ENCODE measurements at places on chromosomes 7 and 10.

DNA sequence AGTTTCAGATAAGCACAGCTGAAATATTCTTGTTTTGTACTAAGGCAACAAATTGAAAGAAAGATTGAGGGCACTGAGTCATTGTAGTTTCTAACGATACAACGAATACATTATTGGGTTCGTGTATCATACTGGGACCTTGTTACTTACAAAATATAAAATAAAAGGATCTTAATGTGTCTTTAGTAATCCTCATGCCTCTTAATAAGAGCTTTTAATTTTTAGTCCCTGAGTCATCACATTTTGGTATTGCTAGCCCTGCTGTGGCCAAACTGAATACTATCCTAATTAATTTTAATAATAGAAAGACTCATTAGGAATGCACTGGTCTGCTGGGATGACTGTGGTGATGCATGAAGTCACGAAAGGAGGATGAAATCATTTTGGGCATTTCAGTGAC lies 309.7 kb downstream of the EXOC4 start:
- DNase-seq, result no peak

GRCh38 chr10:20890009-20890408 lies 7.1 kb downstream of the NEBL start:
- no peak for DNase-seq

DNA sequence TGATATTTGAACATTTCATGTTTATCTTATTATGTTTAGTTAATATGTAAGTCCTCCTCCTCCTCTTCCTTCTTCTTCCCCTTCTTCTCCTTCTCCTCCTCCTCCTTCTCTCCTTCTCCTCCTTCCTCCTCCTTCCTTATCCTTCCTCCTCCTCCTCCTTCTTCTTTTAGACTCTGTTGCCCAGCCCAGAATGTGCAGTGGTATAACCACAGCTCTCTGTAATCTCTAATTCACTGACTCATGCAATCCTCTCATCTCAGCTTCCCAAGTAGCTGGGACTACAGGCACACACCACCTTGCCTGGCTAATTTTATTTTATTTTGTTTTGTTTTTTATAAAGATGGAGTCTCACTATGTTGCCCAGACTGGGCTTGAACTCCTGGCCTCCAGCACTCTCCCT lies 83.4 kb upstream of the ODAD2 start:
- DNase-seq, result no peak

DNA sequence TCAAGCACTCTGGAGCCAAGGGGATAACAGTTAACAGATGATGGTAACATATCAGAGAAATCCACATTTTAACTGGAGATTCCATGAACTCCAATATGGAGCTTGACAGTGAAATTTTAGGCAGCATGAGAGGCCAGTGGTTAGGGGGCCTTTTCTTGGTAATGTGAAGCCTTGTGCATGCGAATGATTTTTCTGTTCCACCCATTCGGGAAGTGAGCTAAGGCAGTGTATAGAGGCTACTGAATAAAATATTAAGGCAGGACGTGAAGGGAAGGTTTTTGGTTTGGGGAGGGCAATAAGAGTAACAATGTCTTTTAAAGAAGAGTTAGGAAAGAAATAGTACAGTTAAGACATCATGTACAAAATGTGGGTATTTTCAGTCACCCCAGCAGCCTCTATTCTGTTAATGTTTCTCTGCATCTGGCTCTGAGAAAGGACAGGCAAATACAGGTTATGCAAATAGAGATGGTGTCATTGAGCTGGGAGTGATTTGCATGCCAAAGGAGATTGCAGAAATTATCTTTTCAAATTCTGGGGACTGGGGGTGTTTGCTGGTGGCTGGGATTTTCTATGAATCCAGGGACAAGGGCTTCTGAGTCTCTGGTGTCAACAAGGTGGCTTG lies 6.8 kb upstream of the TAS2R60 start:
- DNase-seq, result no peak

GRCh38 chr7:17307969-17308648 lies 9.7 kb downstream of the AHR start:
- no peak for DNase-seq

GRCh38 chr7:26485367-26485934 lies 193.8 kb downstream of the SNX10 start:
- no peak for DNase-seq

DNA sequence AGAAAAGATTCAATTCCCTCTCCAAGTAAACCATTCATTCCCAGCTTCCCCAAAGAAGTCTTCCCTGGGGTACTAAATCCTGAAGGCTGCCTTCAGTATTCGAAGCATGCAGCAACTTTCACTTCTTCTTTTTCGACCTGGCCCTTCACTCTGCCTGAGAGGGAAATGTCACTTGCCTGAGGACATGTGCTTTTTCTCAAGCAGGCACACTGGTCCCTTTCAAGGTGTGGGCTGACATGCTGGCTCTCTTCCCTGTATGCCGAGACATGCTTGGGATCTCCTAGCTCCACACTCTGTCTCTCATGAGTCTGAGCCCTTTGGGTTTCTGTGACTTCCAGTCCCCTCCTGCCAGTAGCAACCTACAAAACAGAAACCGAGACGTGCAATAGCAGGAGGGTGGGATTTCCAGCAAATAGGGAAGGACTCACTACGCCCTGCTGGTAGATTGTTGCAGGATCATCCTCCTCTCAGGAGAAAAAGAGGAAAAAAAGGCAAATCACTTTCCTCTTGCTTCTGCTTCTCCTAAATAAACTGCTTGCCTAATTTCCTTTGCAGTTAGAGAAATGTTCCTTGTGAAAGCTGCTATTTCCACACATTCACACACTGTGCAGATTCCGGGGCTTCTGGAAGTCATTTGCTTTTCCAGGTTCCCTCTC lies 33.5 kb downstream of the FIGNL1 start:
- no peak for DNase-seq

- no peak for DNase-seq
These were observed 60.2 kb upstream of the MKRN1 start for GRCh38 chr7:140539461-140539860.

- DNase-seq, result no peak
These were observed 39.0 kb downstream of the SEMA3C start for GRCh38 chr7:80879849-80880248.

DNA sequence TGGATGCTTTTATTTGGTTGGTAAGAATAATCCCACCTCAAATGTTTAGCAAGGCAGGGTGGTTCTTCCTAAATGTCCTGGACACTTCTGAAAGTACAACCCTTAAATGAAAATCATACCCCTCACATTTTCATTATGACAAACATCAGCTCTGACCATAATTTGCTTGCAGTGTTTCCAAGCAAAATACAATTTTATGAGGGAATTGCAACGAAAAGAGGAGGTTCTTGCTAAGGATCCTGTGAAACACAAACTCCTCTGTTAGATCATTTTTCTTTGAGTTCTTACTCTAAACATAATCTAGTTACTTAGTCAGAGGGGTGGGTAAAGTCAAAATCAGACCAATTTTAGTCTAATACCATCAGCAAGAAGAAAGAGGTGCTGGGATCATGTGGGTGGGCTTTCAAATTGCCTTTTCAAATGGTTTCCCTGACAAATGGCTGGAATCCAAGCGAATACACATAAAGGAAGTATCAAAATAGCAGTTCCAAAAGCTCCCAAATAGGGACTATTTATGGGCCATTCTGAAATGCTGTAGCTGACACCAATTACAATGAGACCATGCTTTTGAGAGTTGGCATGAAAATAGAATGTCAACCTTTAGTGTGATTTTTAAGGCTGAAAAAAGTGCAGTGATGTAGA lies 164.9 kb upstream of the INHBA start:
- DNase-seq, result no peak

- no peak for DNase-seq
These were observed 80.9 kb downstream of the LRMDA start for GRCh38 chr10:75512203-75512933.

DNA sequence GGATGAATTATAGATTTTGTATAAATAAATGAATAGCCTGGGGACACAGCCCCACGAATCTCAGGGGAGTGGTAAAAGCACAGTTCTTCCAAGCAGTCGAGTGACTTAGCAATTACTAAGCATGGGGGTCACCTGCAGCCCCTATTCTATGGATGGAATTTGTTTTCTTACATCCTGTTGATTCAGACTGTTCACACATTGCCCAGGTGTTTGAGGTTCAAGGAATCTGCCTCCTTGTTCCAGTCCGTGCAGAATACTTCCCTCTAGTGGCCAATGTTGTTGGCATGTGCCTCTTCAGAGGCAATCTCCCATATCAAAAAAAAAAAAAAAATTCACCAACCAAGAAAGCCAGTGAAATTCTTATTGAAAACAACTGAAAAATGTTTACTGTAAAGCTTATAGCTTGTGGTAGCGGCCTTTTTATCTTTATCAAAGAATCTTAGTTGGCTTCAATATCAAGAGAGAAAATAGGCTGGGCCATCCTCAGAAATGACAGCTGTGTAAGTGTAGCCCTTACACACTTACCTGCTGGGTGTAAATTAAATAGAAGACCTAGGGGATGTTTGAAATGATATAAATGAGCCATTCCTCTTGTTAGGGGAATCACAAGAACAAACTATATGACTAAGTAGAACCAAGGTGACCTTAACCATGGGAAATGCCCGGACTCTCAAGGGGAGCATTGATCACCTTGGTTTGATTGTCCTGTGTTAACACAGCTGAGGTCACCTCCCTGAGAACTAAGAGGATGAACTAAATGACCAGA lies 7.8 kb downstream of the LIPM start:
- no peak for DNase-seq

DNA sequence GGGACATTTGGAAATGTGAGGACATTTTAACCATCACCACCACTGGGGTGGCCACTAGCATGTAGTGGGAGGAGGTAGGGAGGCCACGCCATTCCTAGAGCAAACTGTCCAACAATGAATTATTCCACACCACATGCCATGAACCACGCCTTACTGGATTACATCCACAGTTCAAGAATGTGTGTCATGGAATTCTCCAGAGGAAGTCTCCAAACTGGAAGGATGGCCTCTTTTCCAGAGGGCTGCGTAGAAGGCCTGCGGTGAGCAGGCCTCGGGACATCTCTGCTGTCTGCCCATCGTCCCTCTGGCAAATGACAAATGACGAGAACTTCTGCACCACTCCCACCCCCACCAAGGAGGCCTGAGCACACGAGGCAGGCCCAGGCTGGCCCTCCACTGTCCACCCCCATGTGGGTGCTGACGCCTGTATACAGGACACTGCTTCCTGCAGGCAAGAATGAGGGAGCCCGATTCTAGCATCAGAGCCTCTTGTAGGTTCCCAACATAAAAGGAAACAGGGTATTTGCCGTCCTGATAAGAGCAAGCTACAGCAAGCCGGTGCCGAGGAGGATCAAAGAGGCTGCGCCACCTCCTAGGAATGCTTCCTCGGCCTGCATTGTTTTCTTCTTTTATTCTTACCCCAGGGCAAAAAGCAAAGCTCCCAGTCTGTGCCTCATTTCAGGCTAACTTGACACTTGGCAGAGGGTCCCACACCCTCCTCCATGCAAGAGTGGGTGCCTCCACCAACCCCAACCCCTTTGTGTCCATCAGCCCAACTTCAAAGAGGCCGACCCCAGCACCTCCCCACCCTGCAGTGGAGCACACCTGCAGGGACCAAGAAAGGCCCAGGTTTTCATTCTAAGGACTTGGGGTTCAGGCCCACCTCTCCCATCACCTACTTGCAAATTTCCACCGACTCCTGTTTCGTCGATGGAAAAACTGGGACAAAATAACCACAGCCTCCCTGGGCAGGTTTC lies 23.9 kb downstream of the TNS3 start:
- DNase-seq, result no peak

DNA sequence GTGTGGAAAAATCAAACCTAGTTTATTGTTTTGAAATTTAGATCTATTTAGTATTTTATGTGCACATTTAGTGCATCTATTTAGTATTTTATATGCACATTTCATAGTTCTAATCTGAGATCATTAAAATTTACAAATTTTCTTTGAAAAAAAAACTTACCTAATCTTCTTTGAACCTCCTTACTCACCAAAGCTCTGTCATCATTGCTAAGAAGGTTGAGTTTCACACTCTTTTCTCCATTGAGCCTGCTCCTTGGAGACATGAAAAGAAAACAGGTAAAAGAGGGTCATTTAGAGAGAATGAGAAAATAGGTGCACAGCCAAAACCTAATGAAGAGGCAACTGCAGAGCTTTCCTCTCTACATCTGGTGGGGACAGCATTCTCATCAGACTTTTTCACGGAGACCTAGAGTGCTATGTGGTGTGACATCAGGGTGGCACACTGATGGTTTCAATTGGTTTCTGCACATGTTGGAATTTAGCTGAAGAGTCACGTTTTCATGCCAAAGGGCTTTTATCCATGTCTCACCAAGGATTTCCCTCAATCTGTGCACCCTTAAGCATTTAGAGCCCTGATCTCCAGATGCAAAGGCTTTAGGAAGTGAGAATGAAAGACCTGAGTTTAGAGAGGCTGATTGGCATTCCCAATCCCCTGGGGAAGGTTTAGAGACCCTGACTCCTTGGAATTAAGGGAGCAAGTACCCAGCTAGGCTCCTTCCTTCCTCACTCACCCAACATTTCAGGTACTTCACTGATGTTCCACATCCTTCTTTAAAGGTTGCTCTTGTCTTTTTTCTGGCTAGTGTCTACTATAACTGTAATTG lies 89.2 kb upstream of the CAPZA2 start:
- DNase-seq, result no peak

GRCh38 chr7:66176914-66177313 lies 28.2 kb upstream of the TPST1 start:
- DNase-seq, result no peak

DNA sequence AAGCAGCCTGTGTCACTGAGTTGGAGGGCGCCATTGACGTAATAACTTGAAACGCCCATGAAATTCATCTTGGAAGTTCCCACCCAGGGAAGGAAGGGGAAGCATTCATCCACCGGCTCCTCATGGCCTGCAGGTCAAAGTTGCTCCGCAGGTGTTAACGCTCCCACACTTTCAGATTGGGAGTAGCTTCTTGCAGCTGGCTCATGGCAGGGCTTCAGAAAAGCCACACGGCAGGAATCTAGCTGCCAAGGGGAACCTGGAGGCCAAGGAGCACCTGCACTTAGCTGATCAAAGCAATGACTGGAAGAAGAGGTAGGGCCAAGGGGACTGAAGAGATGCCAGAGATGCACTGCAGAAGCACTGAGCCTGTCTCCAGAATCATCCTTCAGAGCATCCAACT lies 203.2 kb downstream of the ARHGAP12 start:
- no peak for DNase-seq

- DNase-seq, result no peak
These were observed 4.9 kb upstream of the ABCB4 start for GRCh38 chr7:87480386-87480785.

- no peak for DNase-seq
These were observed 93.6 kb downstream of the PRLHR start for GRCh38 chr10:118501637-118502440.

GRCh38 chr10:31017534-31018355 lies 13.9 kb downstream of the ZNF438 start:
- no peak for DNase-seq
